CD4-positive, alpha-beta T cell treated with Interleukin-4 for 1 hour (primary cell): ENCODE measurements at places on chromosomes 11 and 22.

GRCh38 chr22:24905909-24906308, 40.6 kb downstream of the LHFPL7 start:
- DNase-seq: no peak

- DNase-seq: no peak
Observed at GRCh38 chr11:45565446-45565988, 99.9 kb downstream of the CHST1 start.

DNA sequence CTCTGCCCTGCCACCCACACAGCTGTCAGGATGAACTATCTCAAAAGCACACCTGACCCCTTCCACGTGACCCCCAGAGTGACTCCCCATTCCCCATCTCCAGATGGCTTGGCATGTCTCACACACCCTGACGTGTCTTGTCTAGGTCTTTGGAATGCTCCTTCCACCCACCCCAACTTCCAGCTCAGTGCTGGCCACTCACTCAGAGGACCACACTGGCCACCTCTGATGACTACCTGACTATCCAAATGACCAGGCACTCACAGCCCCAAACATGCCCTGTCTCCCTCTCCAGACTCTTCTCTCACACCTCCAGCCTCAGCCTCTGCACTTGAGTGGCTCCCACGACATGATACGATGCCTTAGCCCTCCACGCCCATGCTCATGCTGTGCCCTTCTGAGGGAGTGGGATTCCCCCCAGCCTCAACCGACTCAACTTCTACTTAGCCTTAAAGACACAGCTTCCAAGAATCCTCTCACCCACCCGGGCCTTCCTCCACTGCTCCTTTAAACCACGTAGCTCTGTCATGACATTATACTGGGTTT, 259.4 kb downstream of the BUD13 start:
- DNase-seq: no peak

DNA sequence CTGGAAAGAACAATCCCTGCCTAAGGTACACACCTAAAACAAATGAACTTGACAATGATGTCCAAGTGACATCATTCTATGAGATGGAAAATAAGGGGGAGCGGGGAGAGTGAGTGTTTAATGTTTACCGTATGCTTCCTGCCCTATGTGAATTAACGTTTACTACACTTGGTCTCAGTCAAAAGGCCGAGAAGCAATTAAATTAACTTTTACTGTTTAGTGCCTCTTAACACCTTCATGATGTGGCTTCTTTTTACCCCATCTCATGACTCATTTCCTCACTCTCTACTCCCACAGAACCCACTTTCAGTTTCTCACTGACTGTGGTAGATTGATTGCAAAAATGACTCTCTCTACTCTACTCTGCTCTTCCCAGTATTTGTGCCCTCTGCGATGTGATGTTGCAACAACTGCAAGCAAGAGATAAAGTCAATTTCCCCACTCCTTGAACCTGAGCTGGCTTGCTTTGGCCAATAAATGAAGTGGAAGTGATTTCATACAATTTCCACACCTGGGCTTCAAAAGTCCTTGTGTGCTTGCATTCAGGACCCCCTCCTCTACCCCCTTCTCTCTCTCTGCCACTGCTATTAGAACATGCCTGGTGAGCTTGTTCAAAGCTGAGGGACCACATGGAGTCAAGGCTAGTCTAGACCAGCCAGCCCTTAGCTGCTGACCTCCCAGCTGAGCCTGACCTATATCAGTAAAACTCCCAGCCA, 11.6 kb upstream of the ALKBH3 start:
- DNase-seq: peak; percentile 70

GRCh38 chr22:44063462-44064371, 39.6 kb downstream of the PARVB start:
- no peak for DNase-seq

DNA sequence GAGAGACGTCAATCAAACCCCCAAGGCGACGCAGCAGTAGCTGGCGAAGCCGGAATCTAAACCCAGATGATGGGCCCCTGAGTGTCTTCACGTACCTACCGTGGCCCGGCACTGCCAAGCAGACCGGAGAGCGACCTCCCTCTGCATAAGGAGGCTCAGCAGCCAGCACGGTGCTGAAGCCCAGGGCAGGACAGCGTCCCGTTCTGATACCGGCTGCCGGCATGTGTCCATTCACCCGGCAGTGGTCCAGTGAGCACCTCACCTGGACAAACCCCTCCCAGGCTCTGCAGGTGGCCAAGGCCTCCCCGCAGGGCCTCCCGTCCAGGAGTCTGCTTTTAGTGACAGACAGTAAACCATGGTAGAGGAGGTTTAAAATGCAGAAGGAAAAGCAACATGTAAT, 142.0 kb downstream of the BRD1 start:
- DNase-seq: no peak

- DNase-seq: no peak
Observed at GRCh38 chr11:36026315-36026968, 82.6 kb downstream of the LDLRAD3 start.

DNA sequence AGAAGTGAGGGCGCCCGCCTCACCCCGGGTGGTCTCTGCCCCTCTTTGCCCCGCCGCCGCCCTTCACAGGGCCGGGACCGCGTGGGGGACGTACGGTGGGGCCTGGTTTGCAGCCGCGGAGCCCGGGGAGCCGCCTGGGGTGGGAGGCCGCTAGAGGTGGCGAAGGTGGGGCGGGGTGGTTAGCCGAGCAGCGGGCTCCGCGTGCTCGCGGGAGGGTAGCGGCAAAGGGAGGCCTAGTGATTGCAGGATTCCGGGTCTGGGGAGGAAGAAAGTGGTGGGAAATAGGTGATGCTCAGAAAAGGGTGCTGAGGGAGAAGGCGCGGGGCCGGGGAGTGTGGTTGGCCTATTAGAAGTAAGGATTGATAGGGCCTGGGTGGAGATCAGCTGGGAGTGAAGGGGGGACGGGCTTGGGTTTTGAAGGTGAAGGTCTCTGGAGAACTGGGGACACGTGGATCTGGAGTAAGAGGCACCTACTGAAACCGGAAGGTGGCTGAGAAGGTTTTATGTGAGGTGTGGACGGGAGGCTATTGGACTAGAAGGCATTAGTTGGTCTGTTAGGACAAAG, 571 bp downstream of the FAR1 start:
- DNase-seq: peak; percentile 51

DNA sequence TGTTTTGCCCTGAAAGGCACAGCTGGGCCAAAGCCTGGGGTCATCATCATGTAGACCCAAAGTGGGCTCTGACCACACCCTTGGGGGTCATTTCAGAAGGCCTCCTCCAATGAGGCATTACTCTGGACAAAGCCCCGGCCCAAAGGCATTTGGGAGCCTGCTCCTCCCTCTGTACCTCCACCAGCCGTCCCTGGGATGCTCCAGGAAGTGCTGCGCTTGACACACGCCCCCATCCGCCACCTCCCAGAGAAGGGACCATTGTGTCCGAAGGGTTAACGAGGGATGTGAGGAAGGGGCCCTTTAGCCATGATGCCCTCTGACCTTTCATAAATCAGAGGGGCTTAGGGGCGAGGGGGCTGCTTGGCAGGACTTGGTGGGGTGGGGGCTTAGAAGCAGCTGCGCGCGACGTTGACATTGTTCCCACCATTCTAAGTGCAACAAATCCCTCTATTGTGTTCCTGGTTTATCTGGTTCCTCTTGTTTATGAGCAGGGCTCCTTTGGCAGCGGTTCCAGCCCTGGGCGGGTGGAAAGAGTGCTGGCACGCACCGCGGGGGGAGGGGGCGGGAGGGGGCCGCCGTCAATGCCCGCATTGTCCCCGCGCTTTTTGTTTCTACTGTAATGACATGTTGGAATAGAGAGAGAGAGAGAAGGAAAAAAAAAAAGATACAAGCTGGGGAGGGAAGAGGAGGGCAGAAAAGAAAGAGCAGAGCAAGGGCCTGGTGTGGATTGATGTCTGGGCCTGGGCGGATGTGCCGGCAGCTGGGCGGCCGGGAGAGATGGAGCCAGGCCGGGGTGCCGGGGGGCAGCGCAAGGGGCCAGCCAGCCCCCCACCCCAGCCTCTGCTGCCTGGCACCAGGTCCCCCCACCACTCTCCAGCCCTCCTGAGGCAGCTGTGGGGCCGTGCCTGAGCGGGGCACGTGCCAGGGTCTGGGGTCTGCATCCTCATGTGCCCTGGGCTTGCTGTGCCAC, 32.1 kb upstream of the SOX10 start:
- DNase-seq: no peak

DNA sequence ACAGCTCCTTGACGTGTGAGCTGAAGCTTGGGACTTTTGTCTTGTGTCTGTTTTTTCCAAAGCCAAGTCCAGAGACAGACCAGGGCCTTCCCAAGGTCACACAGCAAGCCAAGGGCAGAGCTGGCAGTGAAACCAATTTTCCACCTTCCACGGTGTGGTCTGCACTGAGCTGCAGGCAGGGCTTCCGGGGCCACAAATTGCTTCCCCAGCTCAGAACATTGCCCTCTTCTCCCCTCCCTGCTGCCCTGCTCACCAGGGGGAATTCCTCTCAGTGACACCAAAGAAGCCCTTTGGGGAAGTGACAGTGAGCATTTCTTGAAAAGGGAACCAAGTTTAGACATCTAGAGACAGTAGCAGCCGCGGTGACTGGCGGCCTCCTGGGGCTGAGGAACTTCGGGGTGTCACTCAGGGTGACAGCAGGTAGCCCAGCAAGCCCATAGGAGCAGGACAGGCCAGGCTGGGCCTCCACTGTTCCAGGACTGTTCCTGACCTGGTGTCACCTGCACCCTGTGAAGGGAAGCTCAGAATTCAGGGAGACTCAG, 9.2 kb downstream of the FXYD2 start:
- peak; percentile 90 for DNase-seq

- DNase-seq: peak; percentile 43
Observed at GRCh38 chr11:123560006-123560405, 94.4 kb downstream of the SCN3B start.

GRCh38 chr22:23085785-23086184, 15.5 kb downstream of the GNAZ start:
- no peak for DNase-seq

DNA sequence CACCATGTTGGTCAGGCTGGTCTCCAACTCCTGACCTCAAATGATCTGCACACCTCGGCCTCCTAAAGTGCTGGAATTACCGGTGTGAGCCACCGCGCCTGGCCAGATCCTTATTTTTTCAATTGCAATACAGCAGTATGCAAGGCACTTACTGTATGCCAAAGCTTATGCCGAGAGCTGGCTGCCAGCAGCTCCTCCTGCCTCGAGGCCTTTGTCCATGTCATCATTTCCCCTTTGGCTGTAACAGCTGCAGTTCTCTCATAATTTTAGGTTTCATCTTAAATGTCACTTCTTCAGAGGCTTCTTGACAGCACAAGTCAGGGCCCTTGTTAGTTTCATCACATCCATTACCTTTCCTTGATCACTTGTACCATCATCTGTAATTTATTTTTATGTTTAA, 1.5 kb upstream of the SREBF2 start:
- DNase-seq: peak; percentile 45

DNA sequence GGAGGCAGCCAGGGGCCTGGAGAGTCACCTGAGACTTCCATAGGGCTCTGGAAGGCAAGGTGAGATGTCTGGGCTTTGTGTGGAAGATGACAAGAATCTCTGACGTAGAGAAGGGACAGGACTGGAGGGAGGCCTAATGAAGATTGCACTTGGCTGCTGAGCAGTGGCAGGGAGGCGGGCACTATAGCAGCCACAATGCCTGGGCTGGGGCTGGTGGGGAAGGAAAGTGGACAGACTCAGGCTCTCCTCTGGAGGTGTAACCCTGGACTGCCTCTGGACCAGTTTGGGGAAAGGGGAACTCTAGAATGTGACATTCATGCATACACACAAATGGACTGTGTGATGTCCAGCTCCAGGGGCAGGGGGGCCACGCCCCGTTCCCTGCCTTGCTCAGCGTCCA, 34.3 kb upstream of the CYP2D6 start:
- no peak for DNase-seq

DNA sequence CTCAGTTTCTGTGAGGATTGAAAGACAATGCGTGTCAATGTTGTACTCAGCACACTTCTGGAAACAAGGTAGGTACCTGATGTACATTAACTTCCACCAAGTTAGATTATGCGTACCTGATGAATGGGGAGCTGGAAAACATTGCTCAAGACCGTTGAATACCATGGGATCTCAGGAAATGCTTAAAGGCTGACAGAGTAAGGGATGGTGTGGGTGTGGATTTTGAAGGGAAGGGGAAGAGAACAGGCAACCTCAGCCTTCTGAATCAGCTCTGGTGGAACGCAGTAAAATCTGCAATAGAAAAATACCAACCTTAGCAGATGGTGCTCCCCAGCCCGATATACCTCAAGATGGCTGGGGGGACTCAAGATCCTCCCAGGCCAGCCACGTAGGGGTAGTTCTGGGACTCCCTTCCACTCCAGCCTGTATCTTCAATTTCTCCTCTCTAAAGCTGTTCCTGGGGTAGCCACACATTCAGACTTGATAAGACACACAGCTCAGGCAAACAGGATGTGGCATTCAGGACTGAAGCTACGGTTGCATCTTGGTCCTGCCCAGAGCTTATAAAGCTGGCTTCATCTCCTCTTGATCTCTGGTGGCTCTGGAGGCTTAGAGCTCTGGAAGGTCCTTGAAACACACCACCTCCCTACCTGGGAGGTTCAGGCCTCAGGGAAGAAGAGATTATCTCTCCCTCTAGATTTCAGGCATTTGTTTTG, 111.8 kb downstream of the CTNND1 start:
- DNase-seq: no peak

GRCh38 chr11:17810746-17811145, 76.2 kb downstream of the KCNC1 start:
- no peak for DNase-seq

GRCh38 chr11:133271206-133271605, 261.1 kb downstream of the OPCML start:
- DNase-seq: no peak

GRCh38 chr11:36400766-36401455, 104.8 kb downstream of the PRR5L start:
- DNase-seq: peak; percentile 27

DNA sequence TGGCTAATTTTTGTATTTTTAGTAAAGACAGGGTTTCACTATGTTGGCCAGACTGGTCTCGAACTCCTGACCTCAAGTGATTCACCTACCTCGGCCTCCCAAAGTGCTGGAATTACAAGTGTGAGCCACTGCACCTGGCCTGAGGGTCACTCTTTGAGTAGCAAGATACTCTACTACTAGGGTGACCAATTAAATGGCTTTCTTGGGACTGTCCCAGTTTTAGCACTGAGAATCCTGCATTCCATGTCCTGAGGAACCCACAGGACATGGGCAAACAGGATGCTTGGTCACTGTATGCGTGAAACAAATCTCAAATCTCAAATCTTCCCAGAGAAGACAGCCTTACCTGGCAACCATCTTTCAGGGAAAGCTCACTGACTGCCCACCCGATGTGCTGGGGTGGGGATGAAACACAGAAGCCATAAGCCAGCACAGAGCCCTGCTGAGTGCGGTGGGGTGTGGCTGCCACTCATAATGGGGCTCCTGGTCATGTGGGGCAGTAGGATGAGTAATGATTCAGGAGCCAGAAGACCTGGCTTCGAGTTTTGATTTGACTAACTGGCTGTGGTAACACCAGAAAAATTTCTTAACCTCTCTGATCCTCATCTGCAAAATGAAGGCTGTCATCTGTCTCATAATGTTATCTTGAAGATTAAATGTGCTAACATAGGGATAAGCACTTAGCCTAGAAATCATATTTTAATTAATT, 11.5 kb downstream of the CLMP start:
- no peak for DNase-seq

GRCh38 chr11:115241899-115242298, 262.3 kb downstream of the CADM1 start:
- DNase-seq: no peak

GRCh38 chr11:93908689-93909088, 58.3 kb upstream of the VSTM5 start:
- no peak for DNase-seq
